ENCODE measurements at places on chromosomes 5 and 9.

DNA sequence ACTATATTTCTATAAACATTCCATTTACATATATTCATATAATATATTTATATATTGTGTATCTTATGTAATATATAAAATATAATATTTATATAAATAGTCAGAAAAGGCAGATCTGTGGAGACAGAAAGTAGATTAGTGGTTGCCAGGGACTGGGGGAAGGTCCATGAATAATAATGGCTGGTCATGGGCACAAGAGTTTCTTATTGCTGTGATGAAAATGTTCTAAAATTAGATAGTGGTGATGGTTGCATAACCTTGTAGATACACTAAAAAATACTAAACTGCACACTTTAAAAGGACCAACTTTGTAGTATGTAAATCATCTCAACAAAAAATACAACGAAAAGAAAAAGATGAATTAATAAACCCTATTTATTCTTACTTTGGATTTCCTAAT, 47.3 kb downstream of the NUP155 start:
- no peak for DNase-seq

DNA sequence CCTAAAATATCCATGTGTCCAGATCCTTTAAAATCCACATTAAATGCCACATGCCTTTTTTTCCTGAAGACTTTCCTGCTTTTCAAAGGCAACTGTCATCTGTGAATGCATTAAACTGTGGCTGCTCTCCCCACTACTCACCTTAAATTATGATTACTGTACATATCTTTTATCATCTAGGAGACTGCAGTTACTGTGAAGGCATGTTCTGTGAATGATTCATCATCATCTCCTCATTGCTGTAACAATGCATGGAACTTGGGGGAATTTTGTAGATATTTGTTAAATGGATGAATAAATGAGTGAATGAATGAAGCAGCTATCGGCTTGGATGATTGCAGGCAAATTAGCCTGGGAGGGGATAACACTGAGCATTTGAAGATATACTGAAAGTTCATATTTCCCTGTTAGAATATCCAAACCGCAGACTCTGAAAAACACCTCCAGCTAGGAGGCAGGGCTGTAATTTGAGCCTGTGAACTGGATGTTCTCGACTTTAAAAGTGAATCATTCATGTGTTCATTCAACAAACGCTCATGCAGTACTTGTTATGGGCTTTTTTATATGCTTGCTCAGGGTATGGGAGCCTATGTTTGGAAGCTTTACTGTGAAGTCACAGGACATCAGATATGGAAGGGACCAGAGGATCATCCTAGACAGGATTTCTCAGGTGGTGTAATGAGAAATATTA, 519.2 kb downstream of the KIF4B start:
- DNase-seq, result no peak

- no peak for DNase-seq
Measured at GRCh38 chr5:111511174-111511830, 1.0 kb downstream of the STARD4 start.

DNA sequence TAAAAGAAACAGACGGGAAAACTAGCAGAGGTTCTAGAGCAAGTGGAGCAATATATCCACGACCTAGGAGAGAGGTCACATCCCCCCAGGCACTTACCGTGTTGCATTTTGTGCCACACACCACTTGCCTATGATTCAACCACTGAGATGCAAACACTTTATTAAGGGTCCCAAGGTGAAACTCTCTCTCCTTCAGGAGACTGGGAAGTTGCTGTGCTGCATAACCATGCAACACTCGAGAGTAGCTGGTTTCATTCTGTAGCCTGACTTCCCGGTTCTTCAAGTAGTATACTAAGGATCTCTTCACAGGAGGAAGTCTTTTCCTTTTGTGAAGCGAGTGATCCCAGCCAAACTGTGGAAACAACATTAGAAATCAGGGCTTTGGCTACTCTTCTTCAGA, 1.6 kb downstream of the DCAF12 start:
- no peak for DNase-seq

- no peak for DNase-seq
Measured at GRCh38 chr9:129720865-129721545, 31.8 kb downstream of the PTGES start.

- no peak for DNase-seq
Measured at GRCh38 chr5:143649937-143650621, 161.9 kb upstream of the HMHB1 start.

GRCh38 chr5:172403189-172403796, 51.0 kb downstream of the SH3PXD2B start:
- peak; percentile 71 for DNase-seq

GRCh38 chr9:118189615-118190014, 485.4 kb downstream of the TLR4 start:
- no peak for DNase-seq

DNA sequence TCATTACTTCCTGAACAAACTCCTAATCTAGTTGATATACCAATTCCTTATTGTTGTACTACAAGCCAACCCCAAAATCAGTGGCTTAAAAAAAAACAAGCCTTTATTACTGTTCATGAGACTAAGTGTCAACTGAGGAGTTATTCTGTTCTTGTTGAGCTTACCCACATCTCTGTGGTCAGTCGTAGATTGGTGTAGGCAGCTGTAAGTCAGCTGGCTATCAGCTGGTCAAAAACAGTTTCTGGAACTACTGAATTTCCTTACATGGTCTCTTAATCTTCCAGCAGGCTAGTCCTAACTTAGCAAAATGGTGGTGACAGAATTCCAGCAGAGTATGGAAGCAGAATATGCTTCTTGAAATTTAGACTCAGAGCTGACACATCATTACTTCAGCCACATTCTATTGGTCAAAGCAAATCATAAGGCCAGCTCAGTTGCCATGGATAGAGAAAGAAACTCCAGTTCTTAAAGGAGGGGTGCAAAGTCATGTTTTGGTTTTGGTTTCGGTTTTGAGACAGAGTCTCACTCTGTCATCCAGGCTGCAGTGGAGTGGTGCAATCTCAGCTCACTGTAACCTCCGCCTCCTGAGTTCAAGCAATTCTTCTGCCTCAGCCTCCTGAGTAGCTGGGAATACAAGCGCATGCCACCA, 386.1 kb upstream of the MPDZ start:
- no peak for DNase-seq

GRCh38 chr5:107361945-107362344, 308.8 kb downstream of the EFNA5 start:
- no peak for DNase-seq

DNA sequence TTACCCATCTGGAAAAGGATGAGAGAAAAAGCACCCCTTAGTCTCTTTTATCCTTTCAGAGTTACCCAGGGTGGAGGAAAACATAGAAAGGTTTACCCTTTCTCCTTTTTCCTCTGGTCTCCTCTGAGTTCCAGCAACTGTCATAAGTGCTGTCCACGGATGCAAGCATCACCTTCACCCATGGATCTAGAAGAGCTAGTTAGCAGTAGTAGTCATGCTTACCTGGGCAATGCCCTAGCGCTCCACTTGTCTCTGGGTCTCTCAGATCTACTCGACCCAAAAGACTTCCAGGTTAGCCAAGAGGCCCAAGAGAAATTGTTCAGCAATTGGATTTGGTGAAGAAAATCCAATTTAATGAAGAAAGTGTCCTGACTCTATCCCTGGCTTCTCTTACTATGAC, 656.2 kb upstream of the PTPRD start:
- DNase-seq, result no peak

GRCh38 chr9:79664375-79664831, 92.6 kb downstream of the TLE4 start:
- no peak for DNase-seq

DNA sequence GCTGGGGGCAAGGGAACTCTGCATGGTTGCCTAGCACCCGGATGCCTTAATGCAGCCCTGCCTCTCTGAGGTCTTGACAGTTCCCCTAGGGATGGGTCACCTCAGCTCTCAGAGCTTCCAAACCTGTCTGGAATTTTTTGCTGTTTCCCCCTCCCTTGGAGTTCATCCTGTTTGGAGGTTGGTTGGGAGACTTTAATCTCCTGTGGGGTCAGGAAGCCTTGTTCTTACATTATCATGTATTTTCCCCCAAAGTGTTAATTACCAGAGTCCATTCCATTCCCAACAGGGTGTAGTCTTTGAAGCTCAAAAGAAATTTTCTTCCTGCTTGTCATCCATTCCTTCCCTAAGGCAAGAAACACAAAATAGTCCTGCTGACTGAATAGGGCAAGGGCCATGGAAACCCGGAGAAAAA, 150.3 kb upstream of the SPRY4 start:
- DNase-seq, result no peak
